ENCODE measurements at places on chromosomes 13 and 19.

GRCh38 chr19:3125900-3126524 lies 9.8 kb upstream of the GNA15 start:
- DNase-seq, result peak; percentile 56

DNA sequence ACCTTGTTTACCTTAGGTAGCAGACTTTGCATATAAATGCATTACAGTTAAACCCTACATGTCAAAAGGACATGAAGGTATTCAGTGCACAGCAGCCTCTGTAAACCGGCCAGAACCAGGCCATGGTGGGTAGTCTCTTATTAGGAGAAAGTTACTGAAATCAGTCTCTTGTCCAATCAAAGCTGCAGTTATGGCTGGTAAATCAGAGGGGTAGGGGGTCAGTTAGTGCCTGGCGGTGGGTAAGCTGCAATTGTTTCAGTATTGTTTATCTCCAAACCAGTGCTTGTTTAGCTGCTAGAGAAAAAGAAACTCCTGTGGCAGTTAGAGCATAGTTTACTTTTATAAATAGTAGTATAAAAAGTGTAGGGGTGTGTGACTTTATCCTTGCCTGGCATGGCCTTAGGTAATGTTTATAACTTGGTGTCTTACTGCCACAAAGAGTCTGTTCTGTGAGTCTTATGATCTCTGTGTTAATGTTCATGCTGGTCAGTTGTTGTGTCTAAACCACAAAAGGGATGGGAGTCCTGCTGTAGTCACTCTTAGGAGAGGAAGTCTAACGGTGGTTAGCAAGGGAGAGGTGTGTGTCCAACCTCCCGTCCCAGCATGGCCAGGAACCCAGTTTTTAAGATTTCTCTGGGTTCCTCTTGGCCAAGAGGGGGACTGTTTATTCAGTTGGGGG lies 28.0 kb downstream of the CHST8 start:
- DNase-seq, result no peak

DNA sequence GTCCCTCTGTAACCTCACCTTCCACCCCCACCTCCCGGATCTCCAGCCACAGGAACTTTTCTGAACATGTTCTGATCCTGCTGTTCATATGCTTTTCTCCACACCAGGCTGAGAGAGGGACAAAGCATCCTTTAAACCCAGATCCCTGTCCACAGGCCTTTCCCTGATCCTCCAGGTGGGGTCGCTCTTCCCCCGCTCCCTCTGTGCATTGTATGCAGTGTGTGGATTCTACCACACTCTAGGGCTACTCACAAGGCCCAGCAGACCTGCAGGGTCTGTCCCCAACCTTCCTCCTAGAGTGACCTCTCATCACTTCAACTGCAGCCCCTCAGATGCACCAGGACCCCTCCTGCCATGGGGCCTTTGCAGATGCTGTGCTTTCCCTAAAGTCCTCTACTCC lies 1200.6 kb downstream of the UQCRFS1 start:
- no peak for DNase-seq

DNA sequence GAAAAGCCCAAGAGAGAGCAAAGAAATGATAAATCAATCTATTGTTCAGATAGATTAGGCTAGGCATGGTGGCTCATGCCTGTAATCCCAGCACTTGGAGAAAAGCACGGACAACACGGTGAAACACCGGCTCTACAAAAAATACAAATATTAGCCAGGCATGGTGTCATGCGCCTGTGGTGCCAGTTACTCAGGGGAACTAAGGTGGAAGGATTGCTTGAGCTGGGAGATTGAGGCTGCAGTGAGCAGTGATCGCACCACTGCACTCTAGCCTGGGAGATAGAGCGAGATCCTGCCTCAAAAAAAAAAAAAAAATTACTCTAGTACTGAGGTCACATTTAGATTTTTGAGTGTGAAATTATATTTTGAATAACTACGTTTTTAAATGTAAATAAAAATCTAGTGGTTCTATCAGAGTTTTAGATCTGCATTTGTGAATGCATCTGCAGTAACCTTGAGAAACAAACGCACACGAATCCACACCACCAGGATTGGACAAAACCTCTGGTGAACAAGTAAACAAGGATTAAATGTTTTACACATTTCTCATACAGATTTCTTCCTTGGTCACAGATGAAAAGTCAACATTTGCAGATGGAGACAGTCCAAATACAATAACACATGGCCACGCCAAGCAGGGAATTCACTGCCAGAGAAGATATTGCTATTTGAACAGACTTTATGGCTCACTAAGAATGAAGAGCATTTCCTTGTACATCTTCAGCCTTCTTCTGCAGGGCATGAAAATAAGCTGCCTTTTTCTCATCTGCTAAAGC lies 917.6 kb downstream of the PCDH9 start:
- peak; percentile 26 for DNase-seq

DNA sequence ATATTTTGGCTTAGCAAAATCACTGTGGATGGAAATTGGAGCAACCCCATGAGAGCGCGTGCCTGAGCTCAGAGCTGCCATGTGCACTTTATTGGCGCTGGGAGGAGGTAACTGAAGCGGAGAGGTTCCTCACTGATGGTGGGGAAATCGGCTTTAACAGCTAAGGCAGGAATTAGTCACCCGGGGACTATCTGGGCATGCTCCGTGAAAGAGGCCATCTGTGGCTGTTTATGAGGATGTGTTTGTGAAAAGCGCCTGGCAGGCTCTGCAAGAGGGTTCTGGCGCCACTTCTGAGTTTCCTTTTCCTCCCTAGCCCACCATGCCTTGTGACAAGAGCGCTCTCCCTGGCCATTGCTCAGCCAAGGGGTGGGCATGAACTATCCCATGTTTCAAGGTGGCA lies 815.6 kb downstream of the UQCRFS1 start:
- DNase-seq, result no peak

DNA sequence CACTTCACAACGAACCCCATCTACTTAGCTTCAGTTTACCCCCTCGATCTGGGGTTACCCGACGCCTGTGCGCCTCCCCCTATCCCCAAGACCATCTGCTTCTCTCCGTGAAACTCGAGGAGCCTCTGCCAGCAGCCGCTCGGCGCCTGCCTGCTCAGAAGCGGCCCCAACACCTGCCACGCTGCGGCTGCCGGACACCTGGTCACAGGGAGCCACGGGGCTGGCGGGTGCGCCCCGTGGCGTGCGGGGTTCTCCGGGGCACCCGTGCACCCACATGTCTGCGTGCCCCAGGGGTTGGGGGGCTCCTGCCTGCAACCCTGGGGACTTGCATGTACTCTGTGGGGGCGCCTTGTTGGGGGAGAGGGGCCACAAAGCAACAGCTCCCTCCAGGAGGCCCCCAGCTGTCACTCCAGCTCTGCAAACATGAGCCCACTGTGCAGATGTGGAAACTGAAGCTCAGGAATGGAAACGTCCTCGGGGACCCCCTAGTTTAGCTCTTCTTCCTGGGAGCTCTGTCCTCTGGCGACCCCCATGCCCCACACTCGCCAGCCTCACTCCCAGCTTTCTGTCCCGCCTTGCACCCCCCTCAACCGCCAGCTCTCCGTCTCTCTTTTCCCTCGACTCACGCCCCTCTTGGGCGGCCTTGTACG lies 7.0 kb upstream of the SEMA6B start:
- no peak for DNase-seq

DNA sequence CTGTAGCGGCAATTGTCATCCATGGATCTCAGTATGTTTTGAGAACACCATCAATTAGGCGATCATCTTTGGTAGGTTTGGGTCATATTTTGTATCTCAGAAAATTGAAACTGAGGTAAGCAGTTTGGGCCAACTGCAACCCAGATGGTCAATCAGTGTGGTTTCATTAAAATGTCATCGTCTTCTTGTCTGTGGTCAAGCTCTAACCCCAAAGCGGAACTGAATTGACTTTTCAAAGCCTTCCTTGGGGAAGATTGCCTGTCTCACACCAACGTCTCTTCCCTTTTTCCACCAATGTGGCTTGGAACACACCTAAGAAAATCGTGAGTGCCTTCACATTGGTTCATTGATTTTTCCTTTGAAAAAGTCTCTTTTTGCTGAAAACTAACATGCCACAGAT lies 56.3 kb upstream of the UBAC2 start:
- no peak for DNase-seq

Data from femur (tissue), 1 donor.